Fibroblast of the aortic adventitia (primary cell): ENCODE measurements at places on chromosomes 12 and 14.
A peak's percentile ranks its signal among the peaks of the same experiment; 100 is the strongest.

DNA sequence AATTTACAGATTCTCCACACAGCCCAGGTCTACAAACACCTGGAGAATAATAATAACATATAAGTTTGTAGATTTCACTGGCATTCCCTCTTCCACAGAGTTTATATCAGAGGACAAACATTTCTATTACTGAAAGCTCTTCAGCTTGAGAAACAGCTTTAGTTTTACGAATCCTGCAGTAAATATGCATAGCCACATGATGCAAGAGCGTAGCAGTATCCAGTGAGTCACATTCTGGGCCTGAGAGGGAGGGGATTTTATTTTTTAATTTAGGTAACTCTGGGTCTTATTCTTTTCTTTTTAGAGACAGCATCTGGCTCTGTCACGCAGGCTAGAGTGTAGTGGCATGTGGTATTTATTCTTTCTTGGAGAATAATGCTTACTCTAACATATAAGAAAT, 1002.8 kb downstream of the TRHDE start:
- no peak for DNase-seq

GRCh38 chr12:124862768-124863415, 772 bp downstream of the SCARB1 start:
- no peak for DNase-seq

GRCh38 chr12:101654442-101654841, 43.0 kb upstream of the CHPT1 start:
- DNase-seq = no peak

DNA sequence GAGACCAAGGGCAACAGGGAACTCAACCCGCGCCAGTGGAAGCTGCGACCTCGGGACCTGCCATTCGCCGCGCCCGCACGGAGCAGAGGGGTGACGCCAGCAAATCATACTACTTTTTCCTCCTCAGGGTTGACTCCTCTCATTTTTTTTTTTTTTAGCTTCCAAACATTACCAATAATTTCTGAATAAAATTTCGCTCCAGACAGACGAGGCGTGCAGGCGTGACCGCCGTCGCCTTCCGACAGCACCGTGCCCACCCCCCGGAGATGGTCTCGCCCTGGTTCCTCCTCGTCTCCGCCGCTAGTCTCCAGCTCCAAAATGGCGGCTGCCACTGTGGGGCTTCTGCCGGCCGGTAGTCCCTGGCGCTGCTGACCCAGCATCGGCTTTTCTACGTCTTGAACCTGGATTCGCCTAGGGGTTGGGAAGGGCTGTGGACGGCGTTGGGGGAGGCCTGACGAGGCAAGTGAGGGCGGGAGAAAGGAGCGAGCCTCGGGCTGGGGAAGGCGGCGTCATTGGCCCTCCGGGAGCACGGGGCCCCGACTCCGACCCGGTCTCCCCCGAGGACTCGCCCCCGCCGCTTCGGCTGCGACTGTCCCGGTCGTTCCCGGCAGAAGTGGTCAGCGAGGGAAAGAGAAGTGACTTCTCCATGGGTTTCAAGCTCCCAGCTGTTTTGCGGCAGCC, at the start of the genes CPSF2 and NDUFB1:
Gene CPSF2 (plus strand): TSS at position 300 of the 681 bp plus-strand sequence. CDS start 9,016 bp downstream, outside the sequence.
Gene NDUFB1 (minus strand): TSS at position 37 of the 681 bp plus-strand sequence. CDS start 4,069 bp downstream, outside the sequence.
- peak; percentile 77 for DNase-seq

DNA sequence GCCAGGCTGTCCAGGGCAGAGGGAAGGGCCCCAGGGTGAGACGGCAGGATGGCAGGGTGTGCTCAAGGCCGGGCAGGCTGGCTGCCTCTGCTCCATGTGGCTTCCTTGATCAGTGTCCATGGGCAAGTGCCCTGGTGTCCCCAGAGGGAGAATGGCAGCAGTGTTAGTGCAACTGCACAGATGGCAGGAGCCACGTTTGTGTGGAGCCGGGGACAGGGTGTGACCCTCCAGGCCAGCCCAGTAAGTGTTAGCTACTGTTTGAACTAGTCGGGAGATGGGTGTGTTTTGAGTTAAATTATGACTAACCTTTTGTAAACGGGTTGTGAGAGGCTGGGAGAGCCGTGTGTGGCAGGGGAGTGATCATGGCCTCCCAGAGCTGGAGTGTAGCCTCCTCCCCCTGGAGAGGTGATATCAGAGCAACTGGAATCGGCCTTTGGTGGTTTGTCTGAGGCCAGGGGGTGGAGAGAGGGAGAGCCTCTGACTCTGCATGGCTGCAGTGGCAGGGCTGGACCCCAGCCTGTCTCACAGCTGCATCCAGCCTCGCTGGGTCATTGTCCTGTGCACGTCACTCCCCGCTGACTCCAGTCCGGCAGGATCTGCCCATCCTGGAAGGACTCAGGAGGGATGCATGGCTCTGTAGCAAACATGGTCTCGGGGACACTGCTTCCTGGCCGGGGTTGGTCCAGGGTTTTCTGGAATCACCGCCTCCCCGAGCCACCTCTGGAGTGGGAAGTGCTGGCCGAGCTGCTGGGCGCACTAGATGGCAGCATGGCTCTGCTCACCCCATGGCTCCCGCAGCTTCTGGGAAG, 27.8 kb downstream of the AACS start:
- peak; percentile 65 for DNase-seq
